ENCODE measurements at places on chromosomes 4 and X. TPM values are rescaled to one million over a fixed set of nuclear protein-coding genes. Genes with fewer than 3 reads are reported as not detected.

Gene DOK7
- total RNA-seq = 0.22 TPM

Gene AFF2
- total RNA-seq = 14.6 TPM

Gene MAMLD1
- total RNA-seq = 0.31 TPM

Gene P2RY4
- not detected for total RNA-seq

Gene HSPA4L
- total RNA-seq = 1.2 TPM

Gene SCML1
- total RNA-seq = 2.3 TPM

Gene FOXR2
- not detected for total RNA-seq

Gene GSX2
- 1.4 TPM for total RNA-seq

Gene HPGD
- 6.2 TPM for total RNA-seq

Gene DCAF12L1
- 4.4 TPM for total RNA-seq

Gene MAGEB1
- total RNA-seq = 0.30 TPM

Gene NXF2
- total RNA-seq = not detected

Gene KLB
- 0.04 TPM for total RNA-seq

Gene SPOCK3
- total RNA-seq = 0.11 TPM

Gene DMP1
- total RNA-seq = not detected

Gene POU3F4
- total RNA-seq = 0.37 TPM

Gene JAKMIP1
- 8.2 TPM for total RNA-seq

Gene ARMCX1
- 33.0 TPM for total RNA-seq

Gene USP17L12
- not detected for total RNA-seq
